ENCODE measurements at places on chromosomes 3 and 15.

DNA sequence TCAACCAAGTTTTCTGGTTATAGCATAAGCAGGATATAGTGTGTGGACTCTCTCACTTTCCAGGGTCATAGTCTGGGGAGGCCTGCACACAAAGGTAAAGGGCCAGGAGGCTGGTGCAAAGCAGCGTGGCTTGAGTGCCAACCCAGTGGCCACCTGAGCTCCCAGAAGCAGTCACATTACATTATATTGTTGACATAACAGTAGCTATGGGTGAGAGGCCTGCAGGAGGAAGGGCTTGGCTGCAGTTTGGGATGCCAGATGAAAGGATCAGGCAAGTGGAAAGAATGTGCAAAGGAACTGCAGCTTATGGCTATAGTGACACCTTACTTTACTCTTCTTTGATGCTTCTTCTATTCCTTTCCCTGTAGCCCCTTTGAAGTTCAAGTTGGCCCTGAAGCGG lies 96.5 kb downstream of the FLNB start:
- DNase-seq, result no peak

GRCh38 chr15:78006567-78007205 lies 70.8 kb downstream of the TBC1D2B start:
- DNase-seq, result no peak

DNA sequence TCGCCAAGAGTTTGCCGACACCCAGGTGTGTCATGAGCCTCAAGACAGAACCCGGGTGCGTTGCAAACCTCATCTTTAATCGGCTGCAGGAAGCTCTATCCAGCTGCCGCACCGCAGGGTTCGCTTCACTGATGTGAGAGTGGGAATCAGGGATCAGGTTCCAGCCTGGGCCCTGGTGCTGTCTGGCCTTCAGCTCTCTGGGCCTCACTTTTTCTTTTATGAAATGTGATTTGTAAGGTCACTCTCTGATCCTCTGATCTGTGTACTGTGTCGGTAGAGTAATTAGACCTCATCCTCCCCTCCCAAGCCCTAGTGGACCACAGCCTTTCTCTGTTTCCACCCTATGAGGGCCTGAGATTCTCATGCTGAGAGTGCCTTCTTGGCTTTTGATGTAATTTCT lies 202.8 kb upstream of the UBE2E1 start:
- no peak for DNase-seq

GRCh38 chr3:124772081-124772831 lies 42.0 kb downstream of the UMPS start:
- no peak for DNase-seq

DNA sequence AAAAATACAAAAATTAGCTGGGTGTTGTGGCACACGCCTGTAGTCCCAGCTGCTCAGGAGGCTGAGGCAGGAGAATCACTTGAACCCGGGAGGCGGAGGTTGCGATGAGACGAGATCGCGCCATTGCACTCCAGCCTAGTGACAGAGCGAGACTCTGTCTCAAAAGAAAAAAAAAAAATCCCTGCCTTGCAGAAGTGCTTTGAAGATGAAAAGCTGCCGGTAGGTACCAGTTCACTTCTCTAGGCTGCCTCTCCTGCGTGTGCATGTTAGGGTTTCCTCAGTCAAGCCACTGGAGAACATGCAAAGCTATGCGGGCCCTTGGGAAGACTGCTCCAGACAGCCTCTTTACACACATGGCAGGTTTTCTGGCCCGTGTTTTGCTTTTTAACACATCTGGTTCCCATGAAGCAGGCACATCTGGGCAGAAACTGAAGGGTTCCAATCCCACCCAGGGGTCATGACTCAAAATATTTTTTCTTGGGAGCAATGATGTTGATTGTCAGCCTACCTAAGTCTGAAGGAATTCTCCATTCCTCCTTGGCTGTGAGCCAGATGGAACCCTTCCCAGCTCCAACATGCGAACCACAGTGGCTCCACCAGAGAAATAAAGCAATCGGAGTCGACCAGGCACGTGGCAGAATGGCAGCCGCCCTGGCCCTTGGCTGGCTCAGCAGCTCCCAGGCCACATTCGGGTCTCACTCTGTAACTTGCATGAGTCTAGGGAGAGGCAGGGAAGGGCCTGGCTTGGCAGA lies 29.6 kb downstream of the MGLL start:
- DNase-seq, result peak; percentile 99

DNA sequence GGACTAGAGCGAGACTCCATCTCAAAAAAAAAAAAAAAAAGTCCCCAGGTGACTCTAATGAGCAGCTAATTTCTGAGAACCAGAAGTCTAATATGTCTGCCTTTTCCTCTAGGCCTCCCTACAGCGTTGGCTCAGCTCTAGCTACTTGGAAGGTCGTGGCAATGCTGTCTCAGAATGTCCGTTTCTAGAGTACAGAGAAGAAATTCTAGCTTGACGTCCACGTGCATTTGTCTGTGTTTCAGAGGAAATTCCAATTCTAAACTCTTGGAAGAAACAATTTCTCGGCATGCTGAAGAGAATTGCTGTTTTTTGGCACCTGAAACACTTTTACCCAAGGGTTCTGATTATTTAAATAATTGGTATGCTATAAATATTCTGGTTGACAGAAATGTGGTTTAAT lies 78.8 kb downstream of the SOX2 start:
- DNase-seq, result no peak

DNA sequence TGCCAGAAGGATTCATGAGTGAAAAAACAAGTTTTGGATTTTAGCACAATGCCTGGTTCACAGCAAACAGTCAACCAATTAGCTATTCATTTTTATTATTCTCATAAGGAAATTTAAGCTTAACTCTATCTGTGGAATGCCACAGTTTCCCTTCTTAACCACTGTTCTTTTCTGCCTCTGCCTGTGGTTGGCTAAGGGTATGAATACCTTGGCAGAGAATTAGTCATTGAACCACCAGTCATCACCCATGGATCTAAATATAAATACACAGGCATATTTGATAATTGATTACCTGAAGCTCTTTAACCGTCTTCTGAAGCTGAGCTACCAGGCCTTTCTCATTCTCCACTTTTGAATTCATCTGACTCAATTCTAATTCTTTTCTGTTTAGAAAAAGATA lies 79.9 kb downstream of the MYH15 start:
- DNase-seq, result no peak

DNA sequence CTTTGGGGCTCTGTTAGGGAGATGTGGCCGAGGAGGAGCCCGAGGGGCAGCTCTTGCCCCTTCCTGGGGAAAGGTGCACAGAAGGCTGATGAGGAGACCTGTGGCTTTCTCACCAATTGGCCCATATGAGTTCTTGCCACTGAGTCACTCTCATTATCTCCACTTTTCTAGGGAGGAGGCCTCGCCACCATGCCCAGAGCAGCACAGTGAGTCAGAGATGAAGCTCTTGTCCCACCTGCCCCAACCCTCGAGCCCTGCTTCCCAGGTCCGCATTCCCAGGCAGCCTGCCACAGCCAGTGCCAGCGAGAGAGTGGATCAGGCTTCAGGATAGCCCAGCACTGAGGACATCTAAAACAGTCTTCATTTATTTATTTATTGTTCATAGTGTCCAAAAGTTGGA lies 53.5 kb downstream of the AMOTL2 start:
- DNase-seq, result no peak

All from HS-5 (cell line).